ENCODE measurements at places on chromosomes 7 and 10.

DNA sequence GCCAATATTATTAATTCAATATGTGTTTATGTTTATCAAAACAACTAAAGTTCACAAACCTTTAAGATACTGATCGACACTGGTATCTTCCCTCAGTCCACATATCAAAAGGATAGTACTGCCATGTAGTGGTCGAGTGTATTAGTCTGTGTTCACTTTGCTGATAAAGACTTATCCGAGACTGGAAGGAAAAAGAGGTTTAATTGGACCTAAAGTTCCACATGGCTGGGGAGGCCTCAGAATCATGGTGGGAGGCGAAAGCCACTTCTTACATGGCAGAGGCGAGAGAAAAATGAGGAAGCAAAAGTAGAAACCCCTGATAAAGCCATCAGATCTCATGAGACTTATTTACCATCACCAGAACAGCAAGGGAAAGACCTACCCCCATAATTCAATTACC, 325.4 kb upstream of the PHF14 start:
- no peaks in the 10 kb centered on the region for H3K27me3 ChIP-seq
- DNase-seq, result no peak
- no peak overlapping the region for H3K4me3 ChIP-seq
- peaks cover 16% of the 10 kb centered on the region for H3K4me1 ChIP-seq
- no peak overlapping the region for H3K27ac ChIP-seq

- no peaks in the 10 kb centered on the region for H3K27me3 ChIP-seq
- H3K27ac ChIP-seq, result no peak overlapping the region
- H3K4me1 ChIP-seq, result peaks cover 56% of the 10 kb centered on the region
- H3K36me3 ChIP-seq, result peaks cover 54% of the 10 kb centered on the region
- no peak overlapping the region for H3K4me3 ChIP-seq
Observed at GRCh38 chr7:44469461-44470134, 20.9 kb downstream of the NUDCD3 start.

DNA sequence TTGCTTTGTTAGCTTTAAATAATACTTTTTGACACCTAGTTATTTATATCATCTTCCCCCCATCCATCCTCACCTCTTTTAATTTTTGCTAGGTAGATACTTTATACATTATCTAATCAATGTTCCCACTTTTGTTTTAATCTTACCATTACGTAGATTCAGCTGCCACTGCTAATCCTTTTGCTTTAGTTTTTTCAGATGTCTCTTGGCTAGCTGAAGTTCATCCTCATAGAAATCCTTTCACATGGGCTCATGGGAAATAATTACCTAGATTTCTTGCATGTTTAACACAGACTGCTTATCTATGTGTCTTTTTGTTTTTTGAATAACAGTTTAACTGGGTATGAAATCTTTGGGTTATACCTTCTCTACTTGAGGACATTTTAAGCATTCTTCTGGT, 60.1 kb downstream of the ZNRF2 start:
- no peak overlapping the region for H3K4me3 ChIP-seq
- H3K27me3 ChIP-seq, result no peaks in the 10 kb centered on the region

GRCh38 chr10:110013630-110014293, 6.0 kb downstream of the ADD3 start:
- peak overlapping the region; percentile 72 for H3K27ac ChIP-seq
- no peaks in the 10 kb centered on the region for H3K27me3 ChIP-seq
- no peak for DNase-seq
- peaks cover 89% of the 10 kb centered on the region for H3K4me1 ChIP-seq
- no peaks in the 10 kb centered on the region for H3K36me3 ChIP-seq

- H3K27ac ChIP-seq, result no peak overlapping the region
- H3K4me1 ChIP-seq, result no peaks in the 10 kb centered on the region
- no peaks in the 10 kb centered on the region for H3K27me3 ChIP-seq
- no peaks in the 10 kb centered on the region for H3K36me3 ChIP-seq
- H3K4me3 ChIP-seq, result no peak overlapping the region
- DNase-seq, result no peak
Observed at GRCh38 chr10:33783557-33783956, 449.1 kb upstream of the NRP1 start.

- no peaks in the 10 kb centered on the region for H3K27me3 ChIP-seq
- DNase-seq, result peak; percentile 77
- no peak overlapping the region for H3K4me3 ChIP-seq
- no peak overlapping the region for H3K27ac ChIP-seq
- peaks cover 11% of the 10 kb centered on the region for H3K4me1 ChIP-seq
- no peaks in the 10 kb centered on the region for H3K36me3 ChIP-seq
Observed at GRCh38 chr10:34637418-34637911, 177.6 kb downstream of the PARD3 start.

- H3K36me3 ChIP-seq, result no peaks in the 10 kb centered on the region
- no peak for DNase-seq
- H3K4me1 ChIP-seq, result no peaks in the 10 kb centered on the region
- H3K4me3 ChIP-seq, result no peak overlapping the region
- H3K27me3 ChIP-seq, result peaks cover 3% of the 10 kb centered on the region
- H3K27ac ChIP-seq, result no peak overlapping the region
Observed at GRCh38 chr10:77590344-77591237, 47.0 kb downstream of the KCNMA1 start.

GRCh38 chr7:131109759-131110296, 217.8 kb upstream of the MKLN1 start:
- peaks cover 52% of the 10 kb centered on the region for H3K4me1 ChIP-seq
- peak overlapping the region; percentile 96 for H3K4me3 ChIP-seq
- DNase-seq, result peak; percentile 75

GRCh38 chr10:75707080-75707840, 275.8 kb downstream of the LRMDA start:
- H3K36me3 ChIP-seq, result no peaks in the 10 kb centered on the region
- no peak overlapping the region for H3K27ac ChIP-seq
- H3K4me1 ChIP-seq, result no peaks in the 10 kb centered on the region
- H3K4me3 ChIP-seq, result no peak overlapping the region
- H3K27me3 ChIP-seq, result peaks cover 7% of the 10 kb centered on the region
- DNase-seq, result no peak

DNA sequence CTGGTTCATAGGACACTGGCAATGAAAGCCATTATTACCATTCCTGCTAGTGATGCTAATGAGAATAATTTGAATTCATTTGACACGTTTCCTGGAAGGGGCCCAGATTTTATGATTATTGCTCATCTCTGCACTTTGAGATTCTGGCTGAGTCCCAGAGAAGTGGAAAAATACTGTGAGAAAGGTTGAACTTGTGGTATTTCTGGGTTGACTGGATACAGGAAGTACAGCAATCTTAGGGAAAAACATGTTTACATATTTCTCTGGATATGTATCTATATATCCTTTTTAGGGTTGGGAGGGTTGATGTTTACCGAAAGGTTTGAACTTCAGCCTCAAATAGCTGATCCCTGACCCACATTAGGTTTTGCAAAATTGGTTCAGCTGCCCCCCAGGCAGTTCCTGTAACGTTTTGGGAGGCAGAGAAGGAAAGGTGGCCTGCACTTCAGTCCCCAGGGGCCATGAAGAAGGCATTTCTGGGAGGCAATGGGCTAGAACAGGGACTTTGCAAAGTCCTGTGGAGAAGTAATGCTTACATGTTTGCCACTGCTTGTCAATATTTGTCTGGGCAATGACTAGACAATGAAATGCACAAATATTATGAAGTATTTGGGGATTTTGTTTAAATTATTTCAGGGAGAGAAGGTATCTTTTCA, 253.7 kb upstream of the PITRM1 start:
- no peak overlapping the region for H3K27ac ChIP-seq
- no peak overlapping the region for H3K4me3 ChIP-seq
- H3K27me3 ChIP-seq, result peaks cover 12% of the 10 kb centered on the region
- no peak for DNase-seq

GRCh38 chr10:123986736-123987135, 95.1 kb upstream of the CPXM2 start:
- H3K27me3 ChIP-seq, result peaks cover 37% of the 10 kb centered on the region
- peaks cover 4% of the 10 kb centered on the region for H3K4me1 ChIP-seq
- H3K36me3 ChIP-seq, result no peaks in the 10 kb centered on the region
- no peak overlapping the region for H3K4me3 ChIP-seq
- H3K27ac ChIP-seq, result no peak overlapping the region

DNA sequence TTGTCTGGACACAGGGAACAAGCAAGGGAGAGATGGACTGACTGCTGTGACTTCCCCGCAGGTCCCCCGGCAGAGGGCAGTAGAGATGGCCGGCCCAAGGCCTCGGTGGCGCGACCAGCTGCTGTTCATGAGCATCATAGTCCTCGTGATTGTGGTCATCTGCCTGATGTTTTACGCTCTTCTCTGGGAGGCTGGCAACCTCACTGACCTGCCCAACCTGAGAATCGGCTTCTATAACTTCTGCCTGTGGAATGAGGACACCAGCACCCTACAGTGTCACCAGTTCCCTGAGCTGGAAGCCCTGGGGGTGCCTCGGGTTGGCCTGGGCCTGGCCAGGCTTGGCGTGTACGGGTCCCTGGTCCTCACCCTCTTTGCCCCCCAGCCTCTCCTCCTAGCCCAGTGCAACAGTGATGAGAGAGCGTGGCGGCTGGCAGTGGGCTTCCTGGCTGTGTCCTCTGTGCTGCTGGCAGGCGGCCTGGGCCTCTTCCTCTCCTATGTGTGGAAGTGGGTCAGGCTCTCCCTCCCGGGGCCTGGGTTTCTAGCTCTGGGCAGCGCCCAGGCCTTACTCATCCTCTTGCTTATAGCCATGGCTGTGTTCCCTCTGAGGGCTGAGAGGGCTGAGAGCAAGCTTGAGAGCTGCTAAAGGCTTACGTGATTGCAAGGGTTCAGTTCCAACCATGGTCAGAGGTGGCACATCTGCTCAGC, 6.0 kb downstream of the CYREN start:
- no peak overlapping the region for H3K4me3 ChIP-seq
- no peaks in the 10 kb centered on the region for H3K27me3 ChIP-seq
- DNase-seq, result no peak
- peak overlapping the region; percentile 25 for H3K27ac ChIP-seq

DNA sequence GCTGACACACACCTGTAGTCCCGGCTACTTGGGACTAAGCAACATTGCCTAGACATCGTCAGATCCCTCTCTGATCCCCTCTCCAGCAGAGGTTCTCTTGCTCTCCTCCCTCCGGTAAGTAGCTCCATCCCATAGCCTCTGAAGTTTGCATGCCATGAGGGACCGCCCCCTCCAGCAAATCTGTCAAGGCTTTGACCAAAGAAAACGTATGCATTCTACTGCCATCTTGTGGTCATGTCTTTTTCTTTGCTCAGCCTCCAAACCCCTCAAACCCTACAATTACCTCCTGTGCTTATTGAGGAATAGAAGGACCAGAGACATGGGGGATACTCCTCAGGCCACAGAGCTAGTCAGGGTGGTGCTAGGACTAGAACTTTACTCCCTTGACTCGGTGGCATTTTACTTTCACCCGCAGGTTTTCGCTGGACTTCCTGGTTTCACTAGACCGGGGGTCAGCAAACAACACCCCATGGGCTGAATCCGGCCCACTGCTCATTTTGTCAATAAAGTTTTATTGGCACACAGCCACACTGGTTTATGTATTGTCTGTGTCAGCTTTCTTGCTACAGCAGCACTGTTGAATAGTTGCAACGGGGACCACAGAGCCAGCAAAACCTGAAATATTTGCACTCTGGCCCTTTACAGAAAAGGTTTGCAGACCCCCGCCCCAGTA, 202.6 kb upstream of the FOXK1 start:
- no peak overlapping the region for H3K4me3 ChIP-seq
- H3K4me1 ChIP-seq, result no peaks in the 10 kb centered on the region

DNA sequence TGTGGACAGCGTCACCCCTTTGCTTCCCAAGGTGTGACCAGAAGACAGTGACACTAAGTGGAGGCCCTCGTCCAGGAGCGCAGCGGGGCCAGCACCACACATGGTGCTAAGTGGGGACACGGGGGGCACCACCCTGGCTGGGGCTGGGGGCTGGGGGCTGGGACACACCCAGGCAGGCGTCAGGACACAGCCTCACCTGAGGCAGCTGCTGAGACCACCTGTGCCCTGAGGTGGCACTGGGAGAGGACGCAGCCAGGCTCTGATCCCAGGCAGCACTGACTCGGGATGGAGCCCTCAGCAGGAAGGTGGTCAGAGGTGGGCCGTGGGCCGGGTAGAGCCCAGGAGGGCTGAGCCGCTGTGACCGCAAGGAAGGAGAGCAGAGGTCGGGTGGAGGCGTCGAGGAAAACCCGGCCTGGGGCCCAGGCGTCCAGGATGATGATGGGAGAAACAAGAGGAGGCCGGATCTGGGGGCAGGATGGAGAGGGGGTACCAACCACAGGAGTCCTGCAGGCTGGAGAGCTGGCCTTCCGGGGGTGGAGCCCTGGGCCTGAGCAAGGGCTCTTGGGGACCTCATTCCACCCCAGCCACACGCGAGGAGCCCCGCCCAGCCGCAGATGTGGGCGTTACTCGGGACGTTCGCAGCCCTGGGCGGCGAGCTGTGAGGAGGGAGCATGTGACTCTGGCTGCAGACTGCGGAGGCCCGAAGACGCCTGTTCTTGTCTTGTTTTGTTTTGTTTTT, 22.5 kb downstream of the LRRC27 start:
- no peaks in the 10 kb centered on the region for H3K36me3 ChIP-seq
- no peak overlapping the region for H3K4me3 ChIP-seq
- H3K27me3 ChIP-seq, result no peaks in the 10 kb centered on the region
- H3K4me1 ChIP-seq, result no peaks in the 10 kb centered on the region
- no peak overlapping the region for H3K27ac ChIP-seq
- no peak for DNase-seq

GRCh38 chr10:90354914-90355313, 502.9 kb downstream of the HTR7 start:
- H3K36me3 ChIP-seq, result no peaks in the 10 kb centered on the region
- H3K4me3 ChIP-seq, result no peak overlapping the region
- DNase-seq, result no peak
- H3K27ac ChIP-seq, result no peak overlapping the region
- H3K4me1 ChIP-seq, result no peaks in the 10 kb centered on the region

- H3K36me3 ChIP-seq, result peaks cover 4% of the 10 kb centered on the region
- H3K4me3 ChIP-seq, result no peak overlapping the region
- no peak for DNase-seq
- H3K27ac ChIP-seq, result no peak overlapping the region
- no peaks in the 10 kb centered on the region for H3K27me3 ChIP-seq
- peaks cover 12% of the 10 kb centered on the region for H3K4me1 ChIP-seq
Observed at GRCh38 chr10:74255214-74255613, 104.2 kb downstream of the ADK start.

DNA sequence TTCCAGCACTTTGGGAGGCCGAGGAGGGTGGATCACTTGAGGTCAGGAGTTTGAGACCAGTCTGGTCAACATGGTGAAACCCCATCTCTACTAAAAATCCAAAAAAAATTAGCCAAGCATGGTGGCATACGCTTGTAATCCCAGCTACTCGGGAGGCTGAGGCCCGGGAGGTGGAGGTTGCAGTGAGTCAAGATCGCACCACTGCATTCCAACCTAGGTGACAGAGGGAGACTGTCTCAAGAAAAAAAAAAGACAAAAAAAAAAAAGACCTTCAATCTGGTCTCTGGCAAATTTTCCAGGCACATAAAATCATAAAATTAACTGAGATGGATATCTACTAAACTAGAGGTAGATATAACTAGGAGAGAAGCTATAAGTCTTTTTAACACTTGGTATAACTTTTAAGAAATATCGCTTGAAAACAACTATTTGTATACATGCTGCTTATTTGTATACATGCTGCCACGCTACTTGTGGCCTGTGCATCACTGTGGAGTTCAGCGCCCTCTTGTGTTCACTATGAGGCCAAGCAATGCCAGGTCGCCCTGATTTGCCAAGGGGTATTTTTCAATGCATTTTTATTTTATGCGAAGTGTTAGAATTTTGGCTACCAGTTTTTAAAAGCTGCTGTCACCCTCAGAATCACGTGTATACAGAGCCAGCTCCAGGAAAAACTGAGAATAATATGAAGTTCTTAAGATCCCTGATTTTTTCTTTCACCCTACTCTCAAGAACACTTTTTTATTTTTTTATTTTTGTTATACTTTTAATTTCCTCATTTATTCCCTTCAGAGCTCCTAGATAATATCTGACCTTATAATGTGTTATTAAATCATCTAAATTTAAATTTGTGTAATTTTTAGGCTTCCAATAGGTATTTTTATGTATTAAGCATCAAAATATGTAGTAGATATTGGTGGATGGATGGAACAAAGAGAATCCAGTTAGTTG, 26.7 kb downstream of the CYCS start:
- no peaks in the 10 kb centered on the region for H3K36me3 ChIP-seq
- H3K4me3 ChIP-seq, result no peak overlapping the region
- peaks cover 15% of the 10 kb centered on the region for H3K4me1 ChIP-seq
- H3K27ac ChIP-seq, result no peak overlapping the region
- peak; percentile 46 for DNase-seq
